Esophagus squamous epithelium (tissue), 5 donors: ENCODE measurements at places on chromosomes 5 and 9.

DNA sequence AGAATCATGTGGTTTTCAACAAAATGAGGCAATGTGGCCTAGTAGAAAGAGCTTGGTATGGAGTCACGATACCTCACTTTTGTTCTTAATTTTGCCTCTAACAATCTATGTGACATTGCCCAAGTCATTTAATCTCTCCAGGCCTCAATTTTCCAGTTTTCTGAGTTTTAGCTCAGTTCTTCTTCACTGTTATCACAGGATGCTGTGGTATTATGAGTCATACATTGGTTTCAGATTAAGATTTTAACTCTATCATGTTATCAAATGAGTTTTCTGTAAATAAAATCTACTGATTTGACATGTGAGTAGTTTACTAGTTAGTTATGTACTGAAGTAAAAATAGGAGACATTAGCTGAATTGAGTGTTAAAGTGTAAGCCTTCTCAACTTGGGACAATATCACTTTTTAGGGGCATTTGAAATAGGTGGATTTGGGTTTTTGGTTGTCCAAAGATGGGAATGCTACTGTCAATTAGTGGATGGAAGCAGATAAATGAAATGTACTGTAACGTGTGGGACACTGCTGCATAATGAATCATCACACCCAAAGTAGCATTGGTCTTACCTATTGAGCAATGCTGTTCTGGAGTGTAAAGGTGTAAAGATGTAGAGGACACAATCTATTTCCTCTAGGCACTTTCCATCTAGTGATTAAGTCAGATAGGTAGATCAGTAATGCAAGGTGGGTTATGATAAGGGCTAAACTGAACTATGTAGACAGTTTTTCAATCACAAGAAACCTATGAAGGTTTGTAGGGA, 73.3 kb downstream of the NNT start:
- DNase-seq: no peak

- DNase-seq: no peak
Observed at GRCh38 chr9:124215368-124215910, 42.3 kb upstream of the NEK6 start.

DNA sequence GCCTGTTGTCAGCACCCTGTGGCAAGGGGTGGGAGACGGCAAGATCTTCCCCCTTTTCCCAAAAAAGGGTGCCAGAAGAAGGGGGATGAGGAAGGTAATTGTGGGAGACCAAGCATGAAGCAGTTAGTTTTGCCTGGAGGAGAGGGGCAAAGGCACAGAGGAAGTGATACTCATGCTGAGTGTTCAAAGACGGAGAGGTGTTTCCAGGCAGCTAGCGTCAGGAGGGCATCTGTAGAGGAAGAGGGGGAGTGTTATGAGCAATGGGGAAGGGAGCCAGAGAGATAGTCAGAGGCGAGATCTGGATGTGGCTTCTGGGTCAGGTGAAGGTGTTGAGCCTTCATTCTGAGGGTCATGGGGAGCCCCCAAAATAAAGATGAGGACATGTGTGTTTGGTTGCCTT, 26.9 kb upstream of the ADAM19 start:
- DNase-seq: no peak

- DNase-seq: no peak
Observed at GRCh38 chr5:44048276-44048984, 340.8 kb downstream of the FGF10 start.

DNA sequence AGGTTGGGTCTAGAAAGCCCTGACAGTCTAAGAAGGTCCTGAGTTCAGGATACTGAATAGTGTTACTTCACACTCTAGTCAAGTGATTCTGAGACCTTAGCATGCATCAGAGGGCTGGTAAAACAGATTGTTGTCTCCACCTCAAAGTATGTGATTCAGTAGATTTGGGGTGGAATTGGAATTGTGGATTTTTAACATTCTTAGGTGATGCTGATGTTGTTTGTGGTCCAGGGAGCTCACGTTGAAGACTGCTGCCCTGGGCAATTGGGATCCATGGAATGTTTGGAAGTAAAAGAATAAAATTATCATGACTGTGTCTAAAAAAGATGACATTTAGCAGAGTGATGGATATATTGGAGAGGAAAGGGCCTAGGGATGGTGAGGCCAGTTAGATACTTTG, 75.6 kb downstream of the VCAN start:
- DNase-seq: no peak

GRCh38 chr5:80668016-80668969, 13.5 kb upstream of the DHFR start:
- no peak for DNase-seq

- no peak for DNase-seq
Observed at GRCh38 chr5:27377626-27378025, 339.2 kb upstream of the CDH9 start.

GRCh38 chr5:57780961-57781325, 298.3 kb upstream of the ACTBL2 start:
- no peak for DNase-seq

- DNase-seq: no peak
Observed at GRCh38 chr9:68470067-68470466, 70.6 kb downstream of the TMEM252 start.

DNA sequence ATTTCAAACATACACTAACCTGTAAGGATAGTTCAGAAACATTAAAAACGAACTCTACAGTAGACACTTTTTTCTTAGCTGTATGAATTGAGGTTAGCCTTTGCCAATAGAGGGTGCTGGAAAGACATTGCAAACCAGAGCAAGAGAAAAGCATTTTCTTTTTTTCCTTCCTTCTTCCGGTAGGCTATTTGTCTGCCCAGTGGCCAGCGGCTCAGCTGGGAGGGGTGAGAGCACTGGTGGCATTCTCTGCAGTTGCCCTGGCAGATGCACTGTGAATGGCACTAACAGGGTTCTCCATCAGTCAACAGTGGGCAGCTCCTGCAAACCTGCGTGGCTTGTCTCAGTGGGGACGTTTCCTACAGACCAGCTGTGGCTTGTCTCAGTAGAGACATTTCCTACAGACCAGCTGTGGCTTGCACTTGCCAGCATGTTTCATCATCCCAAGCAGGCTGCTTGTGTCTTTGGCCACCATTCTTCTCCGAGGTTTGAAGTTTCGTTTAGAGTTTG, 984.5 kb upstream of the CDH18 start:
- no peak for DNase-seq

- no peak for DNase-seq
Observed at GRCh38 chr5:93120051-93120450, 461.0 kb downstream of the NR2F1-AS1 start.

GRCh38 chr5:125005266-125005665, 258.8 kb upstream of the ZNF608 start:
- no peak for DNase-seq

DNA sequence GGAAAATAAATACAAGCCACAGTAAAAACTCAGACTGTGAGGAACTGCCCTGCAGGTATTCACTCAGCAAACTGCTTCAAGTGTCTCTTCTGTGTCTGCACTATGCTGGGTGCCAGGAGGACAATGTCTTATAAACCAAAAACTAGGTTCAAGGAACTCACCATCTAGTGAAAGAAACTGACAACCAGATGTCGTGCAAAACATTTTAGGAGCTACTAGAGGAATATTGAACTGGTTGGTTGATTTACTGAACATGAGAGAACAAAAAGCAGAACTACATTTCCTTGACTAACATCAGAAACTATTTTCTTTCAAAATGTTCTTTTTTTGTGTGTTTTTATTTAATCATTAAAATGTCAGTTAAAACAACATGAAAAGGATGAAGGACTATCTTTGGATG, 35.2 kb downstream of the ZNF366 start:
- DNase-seq: no peak

- DNase-seq: no peak
Observed at GRCh38 chr5:133456933-133457402, 155.4 kb downstream of the FSTL4 start.

GRCh38 chr9:113705306-113705927, 170.7 kb upstream of the ZNF618 start:
- DNase-seq: no peak

- no peak for DNase-seq
Observed at GRCh38 chr5:112687306-112687705, 50.4 kb upstream of the APC start.
